ENCODE measurements at places on chromosomes 1 and 21.

DNA sequence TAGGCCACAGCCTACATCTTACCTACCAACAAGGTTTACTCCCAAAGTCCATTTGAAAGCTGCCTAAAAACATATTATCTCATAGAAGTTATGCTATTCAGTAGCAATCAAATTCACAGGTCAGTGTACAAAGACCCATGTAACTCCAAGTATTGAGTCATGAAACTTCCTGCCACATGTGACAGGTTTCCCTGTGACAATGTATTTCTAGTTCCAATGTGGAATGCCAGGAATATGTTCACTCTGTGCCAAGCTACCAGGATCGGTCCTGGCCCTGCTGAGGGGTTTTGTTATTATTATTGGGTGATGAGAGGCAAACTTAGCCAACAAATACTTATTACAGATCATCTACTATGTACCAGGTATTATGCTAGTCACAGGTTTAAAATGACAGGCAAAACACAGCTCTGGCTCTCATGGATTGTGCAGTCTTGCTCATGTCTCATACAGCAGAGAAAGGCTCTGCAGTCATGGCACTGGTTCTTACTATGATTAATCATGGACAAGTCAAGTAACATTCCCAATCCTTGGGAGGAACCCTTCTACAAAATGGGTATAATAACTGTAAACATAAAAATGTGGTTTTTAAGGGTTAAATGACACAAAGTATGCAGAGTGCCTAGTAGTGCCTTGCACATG lies 22.5 kb downstream of the DPH5 start:
- DNase-seq, result no peak

DNA sequence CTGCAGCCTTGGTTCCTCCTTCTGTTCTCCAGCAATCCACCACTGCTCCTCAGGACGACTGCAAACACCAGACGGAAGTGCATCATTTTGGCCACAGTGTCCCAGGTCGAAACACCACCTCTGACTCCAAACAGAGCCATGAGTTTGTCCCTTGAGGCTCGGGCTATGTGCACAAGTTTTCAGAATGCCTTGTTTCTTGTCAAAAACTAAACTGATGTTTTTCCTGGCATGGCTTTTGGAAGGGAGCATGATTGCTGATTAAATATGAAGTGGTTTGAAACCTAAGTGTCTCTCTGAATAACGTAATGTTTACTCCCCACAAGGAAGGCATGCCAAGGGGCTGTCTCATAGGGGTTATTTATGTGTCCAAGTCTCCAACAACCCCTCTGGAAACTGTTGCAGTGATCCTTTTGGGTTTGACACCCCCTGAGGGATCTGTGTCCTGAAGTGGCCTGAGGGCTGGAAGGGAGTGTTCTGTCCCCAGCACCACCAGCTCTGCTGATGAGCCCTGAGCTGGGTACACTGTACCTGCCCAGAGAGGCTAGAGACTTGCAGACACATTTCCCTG lies 132.7 kb downstream of the PLPP3 start:
- no peak for DNase-seq

DNA sequence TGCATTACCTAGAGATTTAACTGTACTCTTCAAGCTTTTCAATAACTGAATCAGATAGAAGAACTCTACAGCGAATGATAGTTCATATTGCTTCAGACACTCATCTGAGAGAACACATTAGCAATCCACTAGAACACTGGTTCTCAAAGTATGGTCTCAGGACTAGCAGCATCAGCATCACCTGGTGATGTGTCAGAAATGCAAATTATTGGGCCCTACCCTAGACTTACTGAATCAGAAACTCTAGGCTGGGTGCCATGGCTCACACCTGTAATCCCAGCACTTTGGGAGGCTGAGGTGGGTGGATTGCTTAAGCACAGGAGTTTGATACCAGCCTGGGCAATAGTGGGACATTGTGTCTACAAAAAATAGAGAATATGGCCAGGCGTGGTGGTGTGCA lies 24.9 kb upstream of the GLIS1 start:
- DNase-seq, result no peak

- DNase-seq, result no peak
Observed at GRCh38 chr1:222073307-222073995, 331.6 kb upstream of the DUSP10 start.

DNA sequence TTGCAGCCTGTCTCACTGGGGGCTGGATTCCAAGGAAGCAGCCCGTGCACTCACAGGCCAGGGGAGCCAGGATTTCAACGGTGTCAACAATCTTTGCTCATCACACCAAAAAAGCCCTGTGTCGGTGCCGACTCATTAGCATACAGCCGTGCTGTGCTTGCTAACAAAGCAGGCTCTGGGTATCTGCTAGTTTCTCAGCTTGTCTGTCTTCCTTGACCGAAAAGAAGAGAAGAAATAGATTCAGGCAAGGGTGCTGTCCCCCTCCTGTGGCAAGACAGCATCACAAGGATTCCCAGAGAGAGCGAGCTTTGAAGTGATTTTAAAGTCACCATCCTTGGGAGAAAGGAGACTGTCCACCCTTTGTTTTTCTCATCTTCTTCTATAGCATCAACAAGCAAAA lies 214.7 kb downstream of the SDCCAG8 start:
- DNase-seq, result no peak

GRCh38 chr1:223242382-223242955 lies 99.4 kb upstream of the TLR5 start:
- DNase-seq, result no peak

GRCh38 chr1:246794048-246794827 lies 70.0 kb downstream of the SCCPDH start:
- no peak for DNase-seq

DNA sequence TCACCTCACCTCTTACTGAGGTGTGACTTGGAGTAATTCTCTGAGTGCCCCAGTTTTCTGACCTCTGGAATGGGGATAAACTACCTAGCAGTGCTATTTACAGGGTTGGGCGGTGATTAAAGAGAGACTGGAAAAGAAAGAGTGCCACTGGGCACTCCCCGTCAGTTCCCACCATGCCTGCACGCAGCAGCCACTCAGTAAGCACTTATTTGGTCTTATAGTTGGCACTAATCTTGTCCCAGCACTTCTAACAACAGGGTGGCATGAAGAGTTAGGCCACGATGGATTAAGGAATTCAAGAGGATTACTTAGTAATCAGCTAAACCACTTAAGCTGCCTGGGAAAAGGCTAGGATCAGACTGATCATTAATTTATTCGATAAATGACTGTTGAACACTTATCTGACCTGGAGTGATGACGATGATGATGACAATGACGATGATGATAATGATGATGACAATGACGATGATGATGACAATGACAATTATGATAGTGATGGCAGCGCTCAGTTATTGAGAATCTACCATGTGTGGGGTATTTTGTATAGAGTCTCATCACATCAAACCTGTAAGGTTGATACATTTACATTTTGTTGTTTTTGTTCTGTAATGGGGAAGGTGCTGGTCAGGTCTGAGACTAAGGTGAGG lies 5.4 kb downstream of the CITED4 start:
- DNase-seq, result no peak

DNA sequence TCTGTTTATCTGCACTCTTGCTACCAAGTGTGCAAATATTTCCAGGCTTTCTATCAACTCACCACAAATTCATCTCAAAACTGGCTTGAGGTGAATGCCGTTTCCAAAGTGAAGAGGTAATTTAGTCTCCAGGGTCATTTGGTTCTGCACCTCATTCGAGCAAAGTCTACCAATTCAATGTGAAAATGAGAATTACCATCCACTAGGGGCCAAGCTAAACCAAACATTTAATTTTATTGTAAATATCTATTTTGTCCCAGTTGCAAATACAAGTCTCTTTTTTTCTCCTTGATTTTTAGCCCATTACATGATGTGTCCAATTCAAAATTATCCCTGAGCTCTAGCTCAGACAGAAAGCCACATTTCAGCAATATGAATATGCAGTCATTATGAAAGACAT lies 152.3 kb upstream of the PTBP2 start:
- DNase-seq, result no peak

GRCh38 chr1:3069491-3070308 lies 697 bp downstream of the PRDM16 start:
- DNase-seq, result peak; percentile 59

- DNase-seq, result no peak
Observed at GRCh38 chr1:196502437-196502836, 105.8 kb downstream of the KCNT2 start.

GRCh38 chr21:40208206-40208947 lies 341.1 kb downstream of the PCP4 start:
- DNase-seq, result no peak

DNA sequence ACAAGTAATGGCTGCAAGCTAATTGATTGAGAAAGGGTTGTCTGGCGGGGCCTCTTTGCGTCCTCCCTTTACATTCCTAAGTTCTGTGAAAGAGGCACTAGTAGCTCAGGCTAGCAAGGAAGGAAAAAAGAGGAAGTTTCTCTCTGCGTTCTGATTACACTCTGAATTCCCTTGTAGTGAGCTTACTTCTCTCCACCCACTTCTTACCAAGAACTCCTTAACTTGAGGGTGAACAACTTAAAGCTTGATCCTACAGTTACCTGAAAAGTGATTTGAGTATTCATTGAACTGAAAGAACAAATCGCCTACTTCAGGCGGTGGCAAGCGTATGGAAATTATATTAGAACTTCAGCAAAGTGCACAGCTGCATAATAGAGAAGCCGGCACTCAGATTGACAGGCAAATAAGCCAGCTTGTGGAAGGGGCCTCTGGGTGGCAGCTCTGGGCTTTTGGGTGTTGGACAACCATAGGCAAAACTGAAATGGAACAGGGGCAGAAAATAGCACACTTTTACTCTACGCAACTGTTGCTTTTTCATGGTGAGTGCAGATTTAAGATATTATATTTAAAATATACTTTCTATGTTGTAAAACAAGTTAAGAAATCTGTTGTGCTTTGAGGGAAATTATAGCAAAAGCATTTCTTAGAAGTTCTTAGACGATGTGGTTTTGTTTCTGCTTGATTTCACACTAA lies 464.5 kb downstream of the USP25 start:
- peak; percentile 76 for DNase-seq

- DNase-seq, result no peak
Observed at GRCh38 chr1:243745356-243745755, 104.7 kb downstream of the AKT3 start.

- DNase-seq, result no peak
Observed at GRCh38 chr1:78003070-78003746, 1.5 kb upstream of the DNAJB4 start.

DNA sequence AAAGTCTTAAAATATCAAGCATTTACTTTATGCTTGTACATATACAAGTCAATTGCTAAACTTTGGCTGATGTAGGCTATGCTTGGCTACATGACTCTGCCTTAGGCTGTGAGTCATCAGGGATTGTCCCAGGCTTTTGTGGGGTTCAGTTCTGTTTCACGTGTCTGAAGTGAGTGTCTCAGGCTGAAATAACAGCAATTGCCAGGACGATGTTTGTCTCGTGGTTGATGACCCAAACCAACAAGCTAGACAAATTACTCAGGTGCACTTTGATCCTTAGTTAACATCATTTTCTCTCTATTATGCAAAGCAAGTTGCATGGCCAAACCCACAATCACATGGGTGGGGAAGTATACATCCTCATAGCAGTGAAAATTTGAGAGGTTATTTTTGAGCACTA lies 410.1 kb downstream of the BRINP3 start:
- no peak for DNase-seq

DNA sequence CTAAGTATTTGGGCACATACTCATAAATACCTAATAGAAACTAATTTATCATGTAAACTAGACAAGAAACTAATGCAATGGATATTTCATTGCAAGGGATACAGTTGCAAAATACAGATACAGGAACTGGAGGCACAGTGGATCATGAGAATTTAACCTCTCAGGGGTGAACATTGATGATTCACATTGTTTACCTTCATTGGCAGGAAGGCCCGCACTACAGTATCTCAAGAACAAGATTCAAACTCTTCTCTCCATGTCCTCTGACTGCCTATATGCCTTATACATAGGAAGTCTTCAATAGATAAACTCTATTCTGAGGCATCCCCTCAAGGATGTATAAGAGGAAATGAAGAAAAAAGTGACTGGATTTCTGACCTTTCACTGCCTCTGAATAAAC lies 18.4 kb upstream of the PTBP2 start:
- no peak for DNase-seq

- DNase-seq, result no peak
Observed at GRCh38 chr1:10693497-10694273, 102.8 kb downstream of the CASZ1 start.

DNA sequence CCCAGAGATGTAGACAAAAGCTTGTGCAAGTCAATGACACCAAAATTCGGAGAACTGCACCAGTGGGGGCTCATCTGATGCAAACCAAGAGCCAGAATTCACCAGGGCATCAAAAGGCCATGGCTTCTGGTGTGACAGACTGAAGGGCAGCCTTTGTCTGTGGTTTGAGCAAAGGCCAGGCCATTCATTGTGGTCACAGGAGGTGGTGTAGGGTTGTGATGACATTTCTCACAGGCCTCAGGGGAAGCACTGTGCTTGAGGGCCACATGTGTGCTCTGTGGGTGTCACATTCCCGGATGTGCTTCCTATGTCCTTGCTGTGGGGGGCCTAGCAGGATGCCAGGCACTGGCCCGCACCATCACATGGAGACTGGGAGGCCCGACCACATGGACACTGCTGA lies 22.5 kb upstream of the KCNE1 start:
- DNase-seq, result no peak

- DNase-seq, result no peak
Observed at GRCh38 chr1:232252546-232253118, 377.3 kb downstream of the SIPA1L2 start.

- DNase-seq, result no peak
Observed at GRCh38 chr1:25458541-25459298, 28.0 kb downstream of the MACO1 start.

- no peak for DNase-seq
Observed at GRCh38 chr1:30749691-30750583, 7.6 kb downstream of the LAPTM5 start.

DNA sequence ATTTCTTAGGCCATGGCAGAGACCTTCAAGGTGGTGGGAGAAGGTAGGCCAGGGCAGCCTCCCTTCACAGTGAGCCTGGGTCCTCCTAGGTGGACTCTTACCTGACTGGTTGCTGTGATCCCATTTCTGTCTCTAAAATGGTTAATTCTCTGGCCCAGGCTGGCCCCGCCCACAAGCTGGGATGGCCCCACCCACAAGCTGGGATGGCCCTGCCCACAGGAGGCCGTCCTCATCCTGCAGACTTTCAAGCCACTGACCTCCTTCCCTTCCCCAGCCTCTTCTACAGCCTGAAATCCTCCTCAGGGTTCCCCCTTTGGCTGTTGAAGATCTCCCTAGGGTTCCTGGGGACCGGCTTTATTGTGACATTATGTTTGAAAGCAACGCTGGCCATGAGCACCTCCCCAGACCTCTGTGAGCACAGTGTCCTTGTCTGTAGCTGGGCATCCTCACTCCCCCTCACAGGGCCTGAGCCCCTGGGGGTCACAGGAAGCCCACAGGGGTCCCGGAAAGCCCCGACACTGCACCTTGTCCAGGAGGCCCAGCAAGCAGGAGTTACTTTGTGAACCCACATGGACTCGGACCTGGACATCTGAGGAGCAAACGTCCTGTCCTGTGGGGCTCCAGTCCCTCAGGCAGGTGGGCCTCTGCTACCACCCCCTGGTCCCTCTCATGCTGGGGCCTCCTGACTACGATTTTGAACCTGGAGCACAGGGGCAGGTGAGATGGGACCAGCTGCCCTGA lies 621.7 kb downstream of the MATN1 start:
- DNase-seq, result no peak

GRCh38 chr1:38284953-38285352 lies 238.4 kb upstream of the POU3F1 start:
- no peak for DNase-seq
